ENCODE measurements at places on chromosomes 5 and 9.

GRCh38 chr9:10052916-10053315, 559.9 kb downstream of the PTPRD start:
- no peaks in the 10 kb centered on the region for H3K36me3 ChIP-seq
- no peak overlapping the region for H3K4me3 ChIP-seq
- H3K4me1 ChIP-seq = no peaks in the 10 kb centered on the region
- no peak overlapping the region for H3K27ac ChIP-seq
- no peaks in the 10 kb centered on the region for H3K27me3 ChIP-seq

DNA sequence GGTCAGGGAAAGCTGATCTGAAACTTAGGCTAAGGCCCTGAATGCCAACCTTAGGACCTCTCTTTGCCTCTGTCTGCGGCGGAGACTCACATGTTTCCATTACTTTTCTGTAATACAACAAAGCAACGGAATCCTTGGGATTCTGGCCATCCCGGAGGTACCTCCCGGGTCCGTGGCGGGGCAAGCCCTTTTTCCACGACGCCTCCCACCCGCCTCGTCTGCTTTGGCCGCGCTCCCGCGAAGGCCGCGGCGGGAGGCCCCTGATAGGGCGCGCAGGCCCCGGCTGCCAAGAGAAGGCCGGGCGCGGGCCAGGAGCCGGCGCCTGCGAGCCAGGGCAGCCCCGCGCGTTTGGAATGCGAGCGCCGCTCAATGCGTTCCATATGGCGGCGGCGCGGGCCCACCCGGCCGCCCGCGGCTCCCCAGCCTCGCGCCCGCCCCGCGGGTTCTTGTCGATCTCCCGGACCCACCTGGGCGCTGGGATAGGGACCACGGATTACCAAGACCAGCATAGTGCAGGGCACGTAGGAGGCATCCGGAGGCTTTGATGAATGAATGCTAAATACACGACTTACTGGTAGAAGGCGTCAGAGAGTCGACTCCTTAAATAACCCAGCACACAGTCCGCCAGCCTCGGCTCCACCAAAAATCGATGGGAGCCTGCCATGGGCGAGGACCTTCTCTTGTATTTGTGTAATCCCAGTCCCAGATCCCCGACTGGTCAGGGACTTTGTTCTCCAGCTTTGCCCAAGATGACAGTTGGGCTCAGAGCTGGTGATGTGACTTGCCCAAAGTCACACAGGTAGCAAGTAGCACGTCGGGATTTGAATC, 17.5 kb upstream of the PHF19 start:
- no peak for DNase-seq
- peak overlapping the region; percentile 44 for H3K4me3 ChIP-seq
- no peak overlapping the region for H3K27ac ChIP-seq

- no peaks in the 10 kb centered on the region for H3K4me1 ChIP-seq
- H3K27ac ChIP-seq = no peak overlapping the region
- no peak overlapping the region for H3K4me3 ChIP-seq
- H3K36me3 ChIP-seq = no peaks in the 10 kb centered on the region
- peaks cover 58% of the 10 kb centered on the region for H3K27me3 ChIP-seq
These were observed 81.1 kb downstream of the EGFLAM start for GRCh38 chr5:38339446-38339845.

DNA sequence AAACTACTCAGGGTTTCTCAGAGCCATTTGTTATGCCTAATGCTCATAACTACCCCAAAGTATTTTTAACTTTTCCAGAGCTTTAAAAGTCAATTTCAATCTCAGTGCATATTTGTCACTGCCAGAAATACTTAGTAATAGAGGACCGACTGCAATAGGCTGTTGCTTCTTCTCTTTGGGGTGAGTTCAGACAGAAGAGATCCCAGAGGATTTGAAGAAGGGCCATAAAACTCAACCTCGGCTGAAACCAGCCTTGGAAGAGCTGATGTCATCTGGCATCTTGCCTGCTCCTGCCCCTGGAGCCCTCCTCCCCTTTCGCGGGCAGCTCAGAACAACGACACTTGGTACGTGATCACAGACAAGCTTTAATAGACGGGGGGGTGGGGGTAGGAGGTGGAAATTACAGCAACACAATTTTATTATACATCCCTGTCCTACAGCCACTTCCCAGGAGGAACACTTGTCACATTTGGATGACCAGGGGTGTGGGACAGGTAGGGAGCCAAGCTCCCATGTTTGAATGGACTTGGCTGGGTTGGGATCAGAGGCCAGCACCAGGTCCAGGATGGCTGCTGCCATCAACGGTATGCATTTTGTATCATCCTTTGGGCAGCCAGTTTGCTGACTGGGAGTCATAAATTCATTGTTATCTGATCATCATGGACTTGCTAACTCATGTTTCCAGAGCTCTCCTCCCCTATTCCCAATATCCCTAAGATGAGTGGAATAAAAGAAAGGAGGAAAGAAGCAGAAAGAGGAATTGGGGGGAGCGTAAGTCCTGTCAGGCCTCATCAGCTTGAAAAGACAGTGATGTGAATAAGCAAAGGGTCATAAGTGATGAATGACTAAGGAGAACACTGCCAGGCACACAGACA, 186.6 kb upstream of the PANK3 start:
- no peaks in the 10 kb centered on the region for H3K4me1 ChIP-seq
- no peak overlapping the region for H3K27ac ChIP-seq
- H3K4me3 ChIP-seq = no peak overlapping the region
- H3K27me3 ChIP-seq = peaks cover 88% of the 10 kb centered on the region
- H3K36me3 ChIP-seq = no peaks in the 10 kb centered on the region

GRCh38 chr5:80962630-80963520, 2.7 kb downstream of the RASGRF2 start:
- H3K36me3 ChIP-seq = peaks cover 35% of the 10 kb centered on the region
- no peaks in the 10 kb centered on the region for H3K27me3 ChIP-seq
- peaks cover 59% of the 10 kb centered on the region for H3K4me1 ChIP-seq
- DNase-seq = no peak
- peak overlapping the region; percentile 70 for H3K4me3 ChIP-seq

- peaks cover 30% of the 10 kb centered on the region for H3K27me3 ChIP-seq
- H3K4me3 ChIP-seq = no peak overlapping the region
- no peak overlapping the region for H3K27ac ChIP-seq
- no peaks in the 10 kb centered on the region for H3K36me3 ChIP-seq
These were observed 6.1 kb upstream of the BARX1 start for GRCh38 chr9:93960971-93961841.
